Activated CD4-positive, alpha-beta T cell treated with anti-CD3 and anti-CD28 coated beads, Interleukin-2, amount 50 U/mL, for 4 hours (primary cell): ENCODE measurements at places on chromosomes 11 and 22.

DNA sequence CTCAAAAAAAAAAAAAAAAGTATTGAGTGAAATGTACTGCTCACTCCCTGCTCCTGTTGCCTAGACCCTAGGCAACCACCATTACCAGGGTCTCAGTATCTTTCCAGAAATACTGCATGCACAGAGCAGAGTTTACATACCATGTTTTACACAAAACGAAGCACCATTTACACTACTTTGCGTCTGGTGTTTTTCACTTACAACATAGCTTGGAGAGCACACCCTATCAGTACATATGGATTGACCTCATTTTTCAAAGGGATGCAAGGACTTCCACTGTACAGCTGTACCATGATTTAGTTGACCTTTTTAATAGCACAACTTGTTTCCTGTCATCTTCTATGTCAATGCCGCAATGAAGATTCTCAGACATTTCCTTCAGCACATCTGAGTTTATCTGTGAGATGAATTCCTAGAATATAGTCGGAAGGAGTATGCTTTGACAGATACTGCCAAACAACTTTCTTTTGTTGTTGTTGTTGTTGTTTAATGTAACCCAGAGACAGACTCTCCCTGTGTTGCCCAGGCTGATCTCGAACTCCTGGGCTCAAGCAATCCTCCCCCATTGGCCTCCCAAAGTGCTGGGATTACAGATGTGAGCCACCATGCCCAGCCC lies 6.1 kb downstream of the MYH9 start:
- no peak for DNase-seq

- no peak for DNase-seq
Measured at GRCh38 chr22:50074551-50075530, 10.4 kb downstream of the MLC1 start.

GRCh38 chr11:131311776-131312514 lies 58.5 kb upstream of the NTM start:
- DNase-seq = no peak

- no peak for DNase-seq
Measured at GRCh38 chr22:37214731-37215030, 2.4 kb upstream of the SSTR3 start.

- no peak for DNase-seq
Measured at GRCh38 chr11:85590848-85591483, 36.2 kb downstream of the DLG2 start.

- DNase-seq = no peak
Measured at GRCh38 chr22:35883031-35883620, 145.5 kb downstream of the RBFOX2 start.

- no peak for DNase-seq
Measured at GRCh38 chr22:47419239-47419638, 656.8 kb downstream of the TBC1D22A start.

DNA sequence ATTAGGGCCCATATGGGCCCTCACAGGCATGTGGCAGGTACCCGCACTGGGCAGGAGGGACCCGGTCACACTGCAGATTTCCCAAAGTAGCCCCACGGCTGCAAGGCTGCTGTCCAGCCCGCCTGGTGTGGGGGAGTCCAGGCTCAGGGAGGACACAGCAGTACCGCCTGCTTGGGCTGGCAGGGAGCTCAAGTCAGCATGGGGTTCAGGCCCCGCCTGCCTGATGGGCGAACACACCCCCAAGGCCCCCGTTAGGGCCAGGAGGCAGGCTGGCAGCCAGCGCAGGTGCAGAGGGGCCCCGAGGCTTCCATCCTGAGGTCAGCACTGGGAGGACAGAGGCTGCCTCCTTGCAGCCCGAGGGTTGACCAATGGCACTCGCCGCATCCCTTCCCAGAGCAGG lies 5.5 kb downstream of the ZDHHC8 start:
- no peak for DNase-seq

- DNase-seq = no peak
Measured at GRCh38 chr11:57263351-57263750, 26.3 kb upstream of the APLNR start.

- no peak for DNase-seq
Measured at GRCh38 chr11:2537010-2537705, 92.3 kb downstream of the KCNQ1 start.

- DNase-seq = no peak
Measured at GRCh38 chr11:28616160-28616965, 508.2 kb downstream of the METTL15 start.

DNA sequence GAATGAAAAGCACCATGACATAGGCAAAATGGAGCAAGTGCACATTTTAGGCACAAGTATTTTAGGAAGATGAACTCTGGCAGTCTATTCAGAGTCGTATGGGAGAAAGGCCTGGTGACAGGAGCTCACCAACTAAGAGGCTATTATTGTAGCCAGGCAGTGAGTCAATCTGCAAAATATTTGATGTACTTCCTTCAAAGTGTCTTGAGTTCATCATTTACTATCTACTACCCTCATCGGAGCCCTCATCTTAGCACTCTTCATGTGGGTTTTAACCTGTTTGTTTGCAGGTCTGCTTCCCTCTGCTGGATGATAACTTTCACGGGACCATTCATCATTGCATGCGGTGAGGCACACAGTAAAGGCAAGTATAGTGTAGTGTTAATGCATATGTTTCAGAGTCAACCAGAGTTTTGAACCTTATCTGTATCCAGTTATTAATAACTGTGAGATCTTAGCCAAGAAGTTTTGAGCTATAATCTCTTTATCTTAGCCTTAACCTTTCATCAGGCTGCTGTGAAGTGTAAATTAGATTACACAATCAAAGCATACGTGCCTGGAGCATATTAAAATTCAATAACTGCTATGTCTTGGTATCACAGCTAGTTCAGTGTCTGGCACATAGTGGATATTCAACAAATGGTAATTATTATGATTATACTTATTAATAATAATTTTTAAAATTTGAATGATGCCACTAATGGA lies 70.9 kb upstream of the SC5D start:
- DNase-seq = no peak

DNA sequence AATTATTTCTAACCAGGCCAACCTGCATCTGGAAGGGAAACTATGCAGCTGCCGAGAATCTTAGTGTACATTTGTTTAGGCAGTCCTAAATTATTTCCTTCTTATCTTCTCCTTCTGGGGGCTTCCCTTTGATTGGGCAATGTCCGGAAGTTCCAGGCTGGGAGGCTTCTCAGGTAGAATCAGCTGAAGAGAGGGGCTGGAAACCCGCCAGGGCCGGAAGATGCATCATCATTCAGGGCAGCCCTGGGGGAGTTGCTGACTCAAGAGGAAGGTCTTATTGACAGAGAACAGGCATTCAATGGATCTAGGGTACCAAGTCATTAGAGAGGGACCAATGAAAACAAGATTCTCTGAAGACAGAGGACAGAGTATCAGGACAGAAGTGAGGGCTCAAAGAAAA lies 150.7 kb downstream of the BLID start:
- no peak for DNase-seq

DNA sequence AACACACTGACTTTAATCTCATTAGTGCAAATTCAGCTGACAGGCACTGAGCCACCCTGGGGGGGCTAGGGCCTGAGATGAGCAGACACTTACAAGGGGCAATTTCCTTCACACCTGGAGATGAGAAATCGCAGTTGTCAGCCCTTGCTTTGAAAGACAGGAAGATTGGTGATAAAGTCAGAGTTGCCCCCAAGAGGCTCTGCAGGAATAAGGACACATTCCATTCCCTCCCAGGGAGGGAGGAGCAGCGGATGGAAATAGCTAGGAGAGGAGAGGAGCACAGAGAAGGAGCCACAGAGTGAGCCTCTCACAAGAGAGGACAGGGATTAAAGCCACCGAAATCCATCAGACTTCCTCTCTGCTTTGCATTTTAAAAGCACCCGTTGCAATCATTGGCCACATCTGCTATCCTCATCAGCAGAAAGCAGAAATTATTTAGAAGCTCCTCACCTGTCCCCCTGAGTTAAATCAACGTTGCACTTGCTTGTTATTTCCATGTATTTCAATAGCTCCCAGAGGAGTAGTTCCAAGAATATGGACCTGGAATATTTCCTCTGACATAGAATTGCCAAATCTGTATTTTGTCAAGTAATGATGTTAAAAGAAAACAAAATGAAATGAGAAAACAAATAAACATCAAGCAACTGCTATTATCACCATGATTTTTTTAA lies 213.7 kb downstream of the BARX2 start:
- DNase-seq = no peak

GRCh38 chr11:122202161-122202950 lies 86.3 kb upstream of the BLID start:
- no peak for DNase-seq

- DNase-seq = peak; percentile 19
Measured at GRCh38 chr11:2139123-2139521, at the start of gene IGF2. IGF2 (minus strand) TSS chr11:2139389; CDS start chr11:2135523, 3,866 bp downstream.

- no peak for DNase-seq
Measured at GRCh38 chr22:32444068-32444467, 20.2 kb downstream of the BPIFC start.

DNA sequence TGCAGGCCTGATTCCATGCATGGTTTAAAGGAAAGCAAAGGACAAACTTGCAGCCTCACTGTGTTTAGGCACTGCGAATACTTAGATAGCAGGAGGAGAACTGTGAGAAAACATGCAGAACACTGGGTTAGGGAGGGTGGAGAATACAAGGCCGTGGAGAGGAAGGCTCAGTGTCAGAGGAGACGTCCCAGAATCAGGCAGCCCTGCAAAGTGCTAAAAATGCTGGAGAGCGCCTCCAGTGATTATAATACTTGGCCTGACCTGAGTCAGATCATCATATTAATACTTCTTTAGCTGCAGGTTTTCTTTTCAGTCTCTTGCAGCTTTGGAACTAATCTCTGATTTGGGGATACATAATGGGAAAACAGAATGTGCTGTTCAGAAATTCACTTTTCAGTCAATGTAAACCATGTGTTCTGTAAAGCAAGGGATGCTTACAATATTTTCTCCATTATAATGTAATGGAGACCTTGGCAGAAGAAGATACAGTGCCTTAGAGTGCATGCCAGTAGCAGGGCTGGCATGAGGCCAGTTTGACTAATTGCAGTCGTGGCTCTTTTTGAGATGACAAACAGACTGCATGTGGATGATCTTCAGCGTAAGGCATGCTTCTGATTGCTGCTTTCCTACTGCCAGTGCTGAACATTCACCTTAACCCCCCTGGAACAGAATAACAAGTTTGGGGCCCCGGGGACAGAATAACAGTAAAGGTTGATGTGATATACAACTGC lies 16.8 kb downstream of the EXT2 start:
- no peak for DNase-seq

DNA sequence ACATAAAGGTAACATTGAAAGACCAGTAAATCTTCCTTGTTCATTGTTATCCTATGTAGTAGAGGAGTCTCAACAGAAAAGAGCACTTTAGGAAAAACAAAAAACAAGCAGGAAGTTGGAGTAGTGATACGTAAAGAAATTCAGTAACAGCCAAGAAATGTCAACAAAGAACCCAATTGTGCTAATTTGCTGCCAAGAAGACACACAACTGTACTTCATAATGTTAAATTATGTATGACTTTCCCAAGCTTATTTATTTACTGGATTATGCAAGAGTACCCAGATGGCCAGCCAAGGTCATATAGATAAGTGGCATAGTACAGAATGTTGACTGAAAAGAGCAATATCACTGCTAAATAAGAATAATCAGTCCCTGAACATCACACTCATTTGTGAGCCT lies 264.7 kb upstream of the CCDC179 start:
- DNase-seq = no peak

DNA sequence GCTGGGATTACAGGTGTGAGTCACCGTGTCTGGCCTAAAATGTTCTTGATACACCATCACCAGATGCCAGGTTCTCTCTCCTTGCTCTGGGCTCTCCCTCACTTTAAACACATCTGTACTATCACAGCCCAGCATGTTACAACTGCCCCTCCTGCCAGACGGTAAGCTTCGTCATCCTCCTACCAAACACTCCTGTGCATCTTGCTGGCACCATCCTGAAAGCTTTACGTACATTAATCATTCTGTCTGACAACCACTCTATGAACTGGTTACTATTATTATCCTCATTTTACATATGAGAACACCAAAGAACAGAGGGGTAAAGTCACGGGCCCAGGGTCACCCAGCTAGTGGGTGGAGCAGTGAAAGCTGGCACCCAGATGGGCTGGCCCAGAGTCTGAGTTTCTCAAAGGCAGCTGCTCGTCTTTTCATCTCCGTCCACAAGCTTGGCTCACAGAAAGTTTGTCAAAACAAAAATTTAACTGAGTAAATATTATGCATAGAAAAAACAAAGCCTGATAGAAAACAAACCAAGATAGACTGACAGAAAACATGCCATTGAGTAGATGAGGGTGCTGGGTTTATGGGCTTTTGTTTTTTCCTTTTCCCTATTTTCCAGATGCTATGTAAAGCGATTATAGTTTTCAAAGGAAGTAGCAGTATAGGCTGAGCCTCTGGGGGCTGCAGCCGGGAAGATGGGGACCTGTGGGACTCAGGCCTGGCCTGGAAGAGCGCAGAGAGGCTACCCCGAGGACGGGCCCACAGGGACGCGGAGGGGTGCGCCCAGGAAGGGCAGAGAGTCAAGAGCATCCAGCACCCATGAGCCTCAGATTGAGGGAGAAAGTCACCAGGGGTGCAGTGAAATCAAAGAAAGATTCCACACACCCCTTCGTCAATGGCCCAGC lies 9.5 kb downstream of the PLA2G6 start:
- no peak for DNase-seq

DNA sequence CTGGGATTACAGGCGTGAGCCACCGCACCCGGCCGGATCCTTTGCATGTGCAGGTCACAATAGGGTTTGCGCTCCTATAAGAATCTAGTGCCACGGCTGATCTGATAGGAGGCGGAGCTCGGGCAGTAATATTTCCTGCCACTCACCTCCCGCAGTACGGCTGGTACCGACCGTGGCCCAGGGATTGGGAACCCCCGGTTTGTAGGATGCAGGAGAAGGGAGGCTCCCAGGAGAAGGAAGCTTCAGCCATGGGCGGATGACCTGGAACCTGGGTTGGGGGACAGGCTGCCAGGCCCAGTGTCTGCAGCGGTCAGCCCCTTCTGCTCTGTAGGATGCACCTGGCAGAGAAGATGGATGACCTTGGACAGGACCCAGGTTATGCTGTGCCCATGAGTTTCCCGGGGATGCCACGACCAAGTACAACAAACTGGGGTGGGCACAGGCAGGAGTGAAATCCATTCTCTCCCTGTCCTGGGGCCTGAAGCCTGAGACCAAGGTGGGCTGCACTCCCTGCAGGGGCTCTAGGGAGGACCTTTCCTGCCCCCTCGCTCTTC lies 818.9 kb downstream of the BRD1 start:
- no peak for DNase-seq

DNA sequence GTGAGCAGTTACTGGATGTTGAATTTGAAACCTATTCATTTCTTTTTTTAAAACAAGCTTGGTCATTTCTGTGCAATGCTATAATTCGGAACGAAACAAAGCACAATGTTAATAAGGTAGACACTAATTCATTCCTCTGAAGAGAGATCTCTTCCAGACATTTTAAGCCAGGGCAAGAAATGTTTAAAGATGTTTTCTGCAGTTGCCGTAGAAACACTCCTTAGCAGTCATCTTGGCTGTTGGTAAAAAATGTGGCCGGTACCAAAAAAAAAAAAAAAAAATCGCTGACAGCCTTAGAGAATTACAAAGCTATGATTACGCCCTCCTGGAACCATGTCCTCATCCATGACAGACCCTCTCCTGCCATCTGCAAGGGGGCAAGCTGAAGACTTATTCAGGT lies 66.4 kb upstream of the TTC12 start:
- DNase-seq = no peak

GRCh38 chr11:65883058-65883761 lies 3.6 kb downstream of the CTSW start:
- DNase-seq = no peak

GRCh38 chr11:9692691-9693090 lies 28.8 kb downstream of the SWAP70 start:
- no peak for DNase-seq

GRCh38 chr22:44024288-44024921 lies at the start of gene PARVB:
PARVB (plus strand) TSS chr22:44024302; CDS start chr22:44024340, 38 bp downstream.
- DNase-seq = no peak
